Hepatocyte (in vitro differentiated cells): ENCODE measurements at places on chromosomes 1 and 21. TPM values are rescaled to one million over a fixed set of nuclear protein-coding genes. Genes with fewer than 3 reads are reported as not detected.

Gene GPR25
- polyA plus RNA-seq = not detected in 2 replicates

Gene NPHS2
- polyA plus RNA-seq = not detected in 2 replicates

Gene TNFRSF8
- polyA plus RNA-seq = not detected in 2 replicates

Gene RSPO1
- 1.5 and 2.4 TPM in 2 replicates for polyA plus RNA-seq

Gene GUCA2B
- polyA plus RNA-seq = 0.71 and 1.9 TPM in 2 replicates

Gene SPRR2F
- polyA plus RNA-seq = 26.1 and 42.2 TPM in 2 replicates

Gene C8A
- polyA plus RNA-seq = 2.8 and 6.1 TPM in 2 replicates

Gene USP1
- polyA plus RNA-seq = 11.6 and 16.1 TPM in 2 replicates

Gene CFHR5
- 0.36 TPM in 1 of 2 replicates, not detected in the other for polyA plus RNA-seq

GRCh38 chr1:55073187-55073916 lies 34.0 kb downstream of the PCSK9 start:
- DNase-seq = no peak

GRCh38 chr1:60331647-60332046 lies 258.1 kb upstream of the C1orf87 start:
- no peak for DNase-seq

- DNase-seq = no peak
Measured at GRCh38 chr1:58883037-58883887, 99.4 kb upstream of the JUN start.

DNA sequence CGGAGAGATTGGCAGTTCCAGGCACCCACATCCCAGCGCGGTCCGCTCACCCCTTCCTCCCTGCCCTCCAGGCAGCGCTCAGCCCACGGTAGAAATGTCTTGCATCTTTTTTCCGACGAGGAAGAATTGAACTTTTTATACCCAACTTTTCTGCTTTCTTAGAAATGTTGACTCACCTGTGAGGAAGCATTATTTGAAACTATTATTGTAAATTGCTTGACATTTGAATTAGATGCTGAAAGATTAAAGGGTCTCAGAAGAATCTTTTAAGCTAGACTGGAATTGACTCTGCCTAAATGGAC lies 912 bp upstream of the SIPA1L2 start:
- DNase-seq = no peak

DNA sequence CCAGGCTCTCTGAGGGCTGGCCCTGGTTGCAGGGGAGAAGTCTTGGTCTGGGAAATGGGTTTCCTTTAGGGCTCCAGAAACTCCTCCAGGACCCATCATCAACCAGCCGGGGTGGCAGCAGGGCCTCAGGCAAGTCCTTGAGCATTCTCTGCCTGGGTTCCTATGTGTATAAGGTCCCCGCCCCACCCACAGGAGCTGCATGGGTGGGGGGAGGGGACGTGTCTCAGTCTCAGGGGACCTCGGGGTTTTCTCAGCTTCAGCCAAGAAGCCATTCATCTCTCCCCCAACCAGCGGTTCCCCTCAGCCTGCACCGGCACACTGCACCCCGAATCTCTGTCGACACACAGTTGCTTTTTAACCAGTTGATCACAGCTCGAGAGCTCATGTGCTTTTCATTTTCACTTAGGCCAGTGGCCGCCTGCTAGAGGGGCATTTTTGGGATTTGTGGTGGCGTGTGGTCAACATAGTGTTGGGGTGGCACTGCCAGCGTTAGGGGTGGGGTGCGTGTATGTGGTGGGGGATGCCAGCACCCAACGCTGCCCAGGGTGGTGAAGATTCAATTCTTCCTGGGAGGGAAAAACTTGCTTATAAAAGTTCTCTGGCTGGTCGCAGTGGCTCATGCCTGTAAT lies 6.5 kb downstream of the RUNX3 start:
- DNase-seq = no peak

DNA sequence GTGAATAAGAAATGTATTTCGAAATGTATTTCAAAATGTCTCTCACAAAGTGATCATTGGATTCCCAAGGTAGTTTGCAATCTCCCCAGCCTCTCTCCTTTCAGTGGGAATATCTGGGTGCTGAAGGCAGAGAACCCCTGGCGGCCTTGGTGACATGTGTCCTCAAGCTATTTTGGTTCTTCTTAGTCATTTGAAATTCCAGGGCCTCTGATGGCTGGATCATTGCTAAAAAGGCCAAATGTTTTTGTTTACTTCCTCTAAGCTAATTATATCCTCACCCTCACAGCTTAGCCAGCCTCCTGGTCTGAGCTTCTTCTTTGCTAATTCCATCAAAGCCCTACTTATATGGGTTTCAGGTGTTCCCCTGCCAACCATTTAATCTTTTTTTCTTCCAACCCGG lies 71.2 kb downstream of the LRRC40 start:
- no peak for DNase-seq

GRCh38 chr1:204624631-204625216 lies 60.8 kb downstream of the LRRN2 start:
- peak; percentile 29 for DNase-seq

GRCh38 chr1:6660415-6661049 lies 35.9 kb downstream of the THAP3 start:
- DNase-seq = no peak

GRCh38 chr21:39150877-39151276 lies 32.4 kb downstream of the PSMG1 start:
- no peak for DNase-seq

GRCh38 chr1:204529371-204529895 lies 13.2 kb downstream of the MDM4 start:
- DNase-seq = no peak

GRCh38 chr1:169745015-169745861 lies 11.4 kb upstream of the SELE start:
- no peak for DNase-seq

- no peak for DNase-seq
Measured at GRCh38 chr21:31346256-31346821, 2.3 kb upstream of the TIAM1 start.

GRCh38 chr1:118081387-118081786 lies 103.6 kb downstream of the SPAG17 start:
- peak; percentile 28 for DNase-seq
